ENCODE measurements at places on chromosomes 4 and X.
A peak's percentile ranks its signal among the peaks of the same experiment; 100 is the strongest.

DNA sequence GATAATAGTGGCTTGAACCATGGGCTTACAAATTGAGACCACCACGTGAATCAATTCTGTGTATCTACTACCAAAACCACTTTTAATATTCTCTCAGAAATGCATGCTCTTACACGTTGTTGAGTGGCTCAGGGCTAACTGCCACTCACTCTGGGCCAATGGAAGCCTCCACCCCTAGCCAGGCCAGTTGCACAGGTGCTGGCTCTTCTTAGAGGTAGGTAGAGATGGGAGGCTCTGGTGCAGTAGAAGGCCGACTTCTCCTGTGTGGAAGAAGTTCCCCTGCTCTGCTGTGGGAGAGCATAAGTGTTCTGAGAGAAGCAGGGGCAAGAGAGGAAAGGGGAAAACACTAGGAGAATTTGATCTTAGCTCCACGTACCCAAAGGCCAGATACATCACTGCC is 25.0 kb upstream of the BBS12 start:
- DNase-seq = no peak

- DNase-seq = no peak
Measured at GRCh38 chrX:103467887-103468286, 51.4 kb downstream of the RAB40A start.

DNA sequence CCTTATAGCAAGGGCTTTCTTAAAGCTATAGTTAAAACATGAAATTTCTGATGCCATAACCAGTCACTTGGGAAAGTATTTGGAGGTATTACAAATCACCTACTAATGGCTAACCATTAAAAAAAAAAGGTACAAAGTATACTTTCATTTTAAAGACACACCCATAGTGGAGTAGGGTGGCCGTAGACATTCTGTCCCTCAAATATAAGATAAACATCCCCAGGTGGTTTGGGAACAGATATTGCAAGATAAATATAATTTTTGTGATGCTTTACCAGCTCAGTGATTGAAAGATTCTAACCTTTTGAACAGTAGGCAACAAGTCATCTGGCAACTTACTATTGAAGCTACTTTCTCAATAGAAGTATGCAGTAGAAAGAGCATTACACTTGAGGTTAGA is 6.2 kb upstream of the FAT1 start:
- no peak for DNase-seq

DNA sequence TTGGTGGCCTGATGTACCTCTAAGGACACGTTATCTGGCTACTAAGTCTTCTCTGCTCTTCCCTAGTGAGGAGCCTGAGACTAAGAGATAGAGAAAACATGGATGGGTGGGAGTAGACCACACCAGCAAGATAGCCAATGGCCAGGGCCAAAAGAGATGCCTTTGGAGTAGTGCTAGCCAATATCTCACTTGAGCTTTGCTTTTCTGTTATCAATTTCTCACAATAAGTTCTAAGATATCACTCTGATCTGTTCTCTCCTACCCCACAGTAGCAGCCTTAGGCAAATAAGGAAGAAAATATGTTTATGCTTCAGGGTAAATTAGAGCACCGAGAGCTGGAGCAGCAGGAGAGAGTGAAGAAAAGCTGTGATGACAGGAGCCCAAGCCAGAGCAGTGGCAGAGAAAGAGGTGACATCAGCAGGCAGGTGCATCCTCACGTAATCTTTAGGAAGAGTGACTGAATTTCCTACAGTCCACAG is 343.9 kb upstream of the NOCT start:
- no peak for DNase-seq

- DNase-seq = no peak
Measured at GRCh38 chr4:1695913-1696312, 11.8 kb upstream of the FAM53A start.

- DNase-seq = no peak
Measured at GRCh38 chr4:44425614-44426208, 22.9 kb downstream of the KCTD8 start.

DNA sequence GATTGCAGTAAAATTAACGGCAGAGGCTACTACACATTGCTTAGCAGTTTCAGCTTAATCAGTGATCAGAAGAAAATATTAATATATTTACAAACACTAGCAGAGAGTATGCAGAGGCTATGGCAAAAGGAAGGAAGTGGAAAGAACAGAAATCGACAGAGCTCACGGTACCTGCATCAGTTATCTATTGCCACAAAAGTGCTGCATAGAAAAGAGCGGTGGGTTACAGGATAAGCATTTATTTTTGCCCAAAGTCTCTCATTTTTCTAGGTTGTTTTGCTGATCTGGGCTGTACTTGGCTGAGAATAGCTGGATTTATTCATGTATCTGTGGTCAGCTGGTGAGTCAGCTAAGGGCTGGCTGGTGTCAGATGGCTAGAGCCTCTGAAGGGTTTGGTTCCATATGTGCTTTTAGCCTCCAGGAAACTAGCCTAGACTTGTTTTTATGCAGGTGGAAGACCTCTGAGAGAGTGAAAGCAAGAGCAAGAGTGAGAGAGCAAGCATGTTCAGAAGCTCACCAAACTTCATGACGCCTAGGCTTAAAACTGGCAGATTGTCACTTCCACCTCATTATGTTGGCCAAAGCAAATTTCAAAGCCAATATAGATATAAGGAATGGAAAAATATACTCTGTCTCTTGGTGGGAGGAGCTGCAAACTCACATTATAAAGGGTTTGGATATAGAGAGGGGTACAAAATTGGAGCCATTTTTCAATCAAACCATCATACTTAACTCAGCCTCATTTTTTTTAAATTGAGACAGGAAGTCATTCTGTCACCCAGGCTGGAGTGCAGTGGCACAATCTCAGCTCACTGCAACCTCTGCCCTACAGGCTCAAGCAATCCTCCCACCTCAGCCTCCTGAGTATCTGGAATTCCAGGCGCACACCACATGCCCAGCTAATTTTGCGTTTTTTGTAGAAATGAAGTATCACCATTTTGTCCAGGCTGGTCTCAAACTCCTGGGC is 153.2 kb upstream of the RPL34 start:
- DNase-seq = peak; percentile 30

Measured in CD4-positive, alpha-beta T cell treated with Interleukin-15 for 4 hours (primary cell).